Cardiac ventricle fibroblast (primary cell): ENCODE measurements at places on chromosomes 4 and X. TPM values are rescaled to one million over a fixed set of nuclear protein-coding genes. Genes with fewer than 3 reads are reported as not detected.

The CORIN gene
- 0.25 and 2.0 TPM in 2 replicates for total RNA-seq

The HERC3 gene
- total RNA-seq = 5.5 and 10.2 TPM in 2 replicates

The CXorf51A gene
- total RNA-seq = not detected in 2 replicates

The ATP6AP1 gene
- 45.9 and 54.3 TPM in 2 replicates for total RNA-seq

The GAGE12E gene
- not detected in 2 replicates for total RNA-seq

The RS1 gene
- not detected in 2 replicates for total RNA-seq

The ETDB gene
- total RNA-seq = not detected in 2 replicates

The FHDC1 gene
- total RNA-seq = 0.06 and 0.15 TPM in 2 replicates

The TXLNG gene
- 5.8 and 10.4 TPM in 2 replicates for total RNA-seq

The NUDT9 gene
- 17.5 and 19.2 TPM in 2 replicates for total RNA-seq

The CPE gene
- total RNA-seq = 6.3 and 7.9 TPM in 2 replicates

The THOC2 gene
- 35.1 and 36.3 TPM in 2 replicates for total RNA-seq

The FAM9C gene
- not detected in 2 replicates for total RNA-seq

The MSMO1 gene
- 41.0 and 44.5 TPM in 2 replicates for total RNA-seq

The MRFAP1L1 gene
- 52.5 and 53.4 TPM in 2 replicates for total RNA-seq

The STATH gene
- not detected in 2 replicates for total RNA-seq

The LAP3 gene
- 70.3 and 76.4 TPM in 2 replicates for total RNA-seq

The AKAP4 gene
- not detected in 2 replicates for total RNA-seq

The SRP72 gene
- 57.8 and 115 TPM in 2 replicates for total RNA-seq

The IGFBP7 gene
- 2,633 and 2,649 TPM in 2 replicates for total RNA-seq

The MAGEB6B gene
- total RNA-seq = not detected in 2 replicates

The XAGE1A gene
- total RNA-seq = not detected in 2 replicates

The C4orf51 gene
- not detected in 2 replicates for total RNA-seq

The TMEM156 gene
- total RNA-seq = 0.49 TPM in 1 of 2 replicates, not detected in the other

The STS gene
- total RNA-seq = 7.5 and 8.0 TPM in 2 replicates

The NCAPG gene
- 2.1 and 2.3 TPM in 2 replicates for total RNA-seq

The ADH1A gene
- total RNA-seq = not detected in 2 replicates

The CDS1 gene
- 0.24 and 0.56 TPM in 2 replicates for total RNA-seq

The F8A2 gene
- not detected in 2 replicates for total RNA-seq

The PNMA6A gene
- 0.69 TPM in 1 of 2 replicates, not detected in the other for total RNA-seq

The MBNL3 gene
- total RNA-seq = 3.7 and 4.2 TPM in 2 replicates

The SASH3 gene
- not detected in 2 replicates for total RNA-seq

The XKRX gene
- not detected in 2 replicates for total RNA-seq

The SPANXN3 gene
- not detected in 2 replicates for total RNA-seq

The KCNIP4 gene
- not detected in 2 replicates for total RNA-seq

The PIN4 gene
- 7.6 and 8.3 TPM in 2 replicates for total RNA-seq

The KLHL13 gene
- 0.88 and 2.2 TPM in 2 replicates for total RNA-seq

The ARHGAP10 gene
- total RNA-seq = 13.0 and 15.6 TPM in 2 replicates

The PGAM4 gene
- not detected in 2 replicates for total RNA-seq

The CCSER1 gene
- total RNA-seq = not detected in 2 replicates
